Right renal cortex interstitium (tissue), 3 donors: ENCODE measurements at places on chromosomes 5 and 9.

DNA sequence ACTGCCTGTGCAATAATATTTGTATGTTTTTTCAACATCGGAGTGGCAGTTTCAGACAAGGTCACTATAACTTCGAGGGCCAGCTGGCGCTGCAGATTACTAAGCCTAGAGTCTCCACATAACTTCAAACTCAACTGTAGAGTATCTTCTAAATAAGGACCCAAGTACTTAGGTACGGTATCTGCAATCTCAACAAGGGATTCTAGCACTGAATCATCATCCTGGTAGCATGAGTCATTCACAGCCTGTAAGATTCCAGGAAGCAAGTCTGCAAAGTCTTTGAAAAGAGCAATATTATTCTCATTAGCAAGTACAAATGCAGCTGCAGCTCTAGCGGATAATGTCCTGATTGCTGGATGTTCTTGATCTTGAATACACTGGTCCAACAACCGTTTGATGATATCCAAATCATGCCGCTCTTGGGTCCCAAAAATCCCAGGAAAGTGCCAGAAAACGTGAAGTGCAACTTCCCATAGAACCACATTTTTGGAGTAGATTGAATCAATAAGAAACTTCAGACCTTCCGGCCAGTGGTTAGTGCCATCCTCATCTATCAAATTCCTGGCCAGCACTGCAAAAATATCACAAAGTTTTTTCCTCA lies 654 bp downstream of the RANBP6 start:
- DNase-seq: no peak

DNA sequence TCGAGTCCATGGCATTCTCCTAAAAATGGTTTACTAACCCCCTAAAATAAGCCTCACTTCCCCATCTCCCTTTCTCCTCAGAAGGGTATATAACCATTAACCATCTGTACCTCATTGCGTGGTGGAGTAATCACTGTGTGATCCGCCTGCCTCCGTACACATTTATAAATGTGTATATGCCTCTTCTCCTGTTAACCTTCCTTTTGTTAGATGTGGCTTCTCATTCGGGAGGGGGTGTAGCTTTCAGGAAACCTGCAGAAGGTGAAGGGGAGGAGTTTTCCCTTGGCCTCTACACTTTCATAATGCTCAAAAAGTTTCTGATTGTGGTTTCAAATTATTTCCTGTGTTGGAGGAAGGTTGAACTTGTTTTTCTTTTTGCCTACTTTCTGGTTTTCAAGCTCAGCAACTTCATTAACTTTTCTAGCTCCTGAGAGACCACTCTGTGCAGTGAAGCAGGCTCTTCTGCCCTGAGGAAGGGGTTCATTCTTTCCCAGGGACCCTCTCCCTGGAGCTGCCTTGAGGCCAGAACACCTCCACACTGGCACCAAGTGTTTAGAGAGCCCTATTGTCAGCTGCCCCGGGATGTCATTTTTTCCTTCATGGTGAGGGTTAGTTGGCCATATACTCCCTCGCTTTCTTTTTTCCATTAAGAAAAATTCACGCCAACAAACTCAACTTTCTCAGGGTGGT lies 46.9 kb downstream of the RASGRF2 start:
- DNase-seq: no peak

- no peak for DNase-seq
Measured at GRCh38 chr5:56881571-56881970, 27.8 kb upstream of the SETD9 start.

DNA sequence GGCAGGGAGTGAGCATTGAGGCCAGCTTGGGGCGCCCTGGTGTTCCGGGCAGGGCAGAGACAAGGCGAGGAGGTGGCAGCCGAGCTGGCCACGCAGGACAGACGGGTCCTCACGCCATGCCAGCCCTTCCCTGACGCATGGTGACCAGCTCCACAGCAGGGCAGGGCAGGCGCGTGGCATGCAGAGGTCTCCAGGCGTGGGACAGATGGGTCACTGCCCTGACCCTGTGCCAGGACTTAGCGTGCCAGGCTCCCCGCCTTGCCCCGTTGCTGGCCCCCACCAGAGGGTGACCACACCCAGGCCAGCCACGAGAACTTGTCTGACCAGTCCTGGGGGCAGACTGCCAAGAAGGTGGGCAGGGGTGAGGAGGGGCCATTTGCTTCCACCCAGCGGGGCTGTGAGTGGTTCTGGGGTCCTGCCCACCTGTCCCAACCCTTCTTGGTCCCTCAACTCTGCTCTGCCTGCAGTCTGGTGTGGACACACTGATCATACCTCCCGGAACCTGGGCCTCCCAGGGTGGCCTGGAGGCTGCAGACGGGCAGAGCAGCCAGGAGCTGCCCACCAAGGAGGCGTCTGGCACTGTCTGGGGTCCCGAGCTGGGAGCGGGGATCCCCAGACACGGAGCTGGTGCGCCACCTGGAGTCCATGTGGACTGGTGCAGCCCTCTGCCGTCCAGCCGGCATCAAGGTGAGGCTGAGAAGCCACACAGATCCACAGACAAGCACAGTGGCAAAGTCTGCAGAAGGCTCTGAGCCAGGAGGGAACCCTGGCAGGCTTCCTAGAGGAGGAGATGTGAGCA lies at the start of gene RNF224:
Gene RNF224 (plus strand): TSS at position 449 of the 799 bp plus-strand sequence. CDS start 834 bp downstream, outside the sequence.
- DNase-seq: peak; percentile 48

GRCh38 chr5:76571559-76571958 lies 51.6 kb downstream of the F2RL2 start:
- no peak for DNase-seq
